ENCODE measurements at places on chromosomes 1 and 21.
A peak's percentile ranks its signal among the peaks of the same experiment; 100 is the strongest.

- DNase-seq = no peak
These were observed 187.4 kb downstream of the NUF2 start for GRCh38 chr1:163509114-163509513.

DNA sequence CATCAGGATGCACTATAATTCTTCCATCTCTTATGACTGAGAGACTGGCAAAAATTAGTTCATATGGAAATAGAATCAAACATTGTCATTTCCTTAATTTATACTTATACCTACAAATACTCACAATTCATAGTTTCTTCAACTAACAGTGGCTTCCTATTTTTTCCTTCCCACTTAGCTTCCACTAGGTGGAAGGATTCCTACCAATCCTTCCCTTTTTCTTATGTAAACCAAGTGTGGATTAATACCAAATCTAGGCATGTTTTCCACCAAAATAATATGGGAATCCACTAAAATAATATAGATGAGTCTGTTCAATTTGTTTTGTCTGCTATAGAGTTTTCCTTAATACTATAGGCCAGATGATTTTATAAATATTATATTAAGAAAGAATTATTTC is 1537.1 kb downstream of the PLA2G4A start:
- DNase-seq = no peak

DNA sequence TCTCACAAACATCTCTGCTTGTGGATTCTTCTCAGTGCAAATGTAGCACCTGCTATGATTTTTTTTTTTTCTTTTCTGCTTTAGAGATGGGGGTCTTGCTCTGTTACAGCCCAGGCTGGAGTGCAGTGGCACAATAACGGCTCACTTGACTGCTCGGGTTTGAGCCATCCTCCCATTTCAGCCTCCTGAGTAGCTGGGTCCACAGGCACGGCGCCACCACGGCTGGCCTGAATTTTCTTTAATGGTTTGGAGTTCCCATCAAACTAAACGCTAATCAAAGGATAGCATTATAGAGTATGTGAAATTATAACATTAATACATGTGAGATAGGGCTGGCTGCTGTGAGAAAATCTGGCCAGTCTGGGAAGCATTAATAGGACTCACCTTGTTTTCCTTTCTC is 7.2 kb upstream of the PTGER3 start:
- no peak for DNase-seq

DNA sequence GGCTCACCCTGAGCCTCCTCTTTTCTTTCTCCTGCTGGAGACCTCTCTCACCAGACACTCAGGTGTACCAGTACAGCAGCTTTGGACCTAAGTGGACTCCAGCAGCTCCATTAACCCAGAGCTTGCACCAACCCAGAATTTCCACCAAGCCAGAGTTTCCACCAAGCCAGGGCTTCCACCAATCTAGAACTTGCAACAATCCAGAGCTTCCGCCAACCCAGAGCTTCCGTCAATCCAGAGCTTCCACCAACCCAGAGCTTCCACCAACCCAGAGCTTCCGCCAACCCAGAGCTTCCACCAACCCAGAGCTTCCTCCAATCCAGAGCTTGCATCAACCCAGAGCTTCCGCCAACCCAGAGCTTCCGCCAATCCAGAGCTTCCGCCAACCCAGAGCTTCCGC is 23.2 kb downstream of the CRYAA start:
- DNase-seq = no peak

GRCh38 chr1:219517031-219517430 is 95.9 kb downstream of the ZC3H11B start:
- DNase-seq = peak; percentile 37

DNA sequence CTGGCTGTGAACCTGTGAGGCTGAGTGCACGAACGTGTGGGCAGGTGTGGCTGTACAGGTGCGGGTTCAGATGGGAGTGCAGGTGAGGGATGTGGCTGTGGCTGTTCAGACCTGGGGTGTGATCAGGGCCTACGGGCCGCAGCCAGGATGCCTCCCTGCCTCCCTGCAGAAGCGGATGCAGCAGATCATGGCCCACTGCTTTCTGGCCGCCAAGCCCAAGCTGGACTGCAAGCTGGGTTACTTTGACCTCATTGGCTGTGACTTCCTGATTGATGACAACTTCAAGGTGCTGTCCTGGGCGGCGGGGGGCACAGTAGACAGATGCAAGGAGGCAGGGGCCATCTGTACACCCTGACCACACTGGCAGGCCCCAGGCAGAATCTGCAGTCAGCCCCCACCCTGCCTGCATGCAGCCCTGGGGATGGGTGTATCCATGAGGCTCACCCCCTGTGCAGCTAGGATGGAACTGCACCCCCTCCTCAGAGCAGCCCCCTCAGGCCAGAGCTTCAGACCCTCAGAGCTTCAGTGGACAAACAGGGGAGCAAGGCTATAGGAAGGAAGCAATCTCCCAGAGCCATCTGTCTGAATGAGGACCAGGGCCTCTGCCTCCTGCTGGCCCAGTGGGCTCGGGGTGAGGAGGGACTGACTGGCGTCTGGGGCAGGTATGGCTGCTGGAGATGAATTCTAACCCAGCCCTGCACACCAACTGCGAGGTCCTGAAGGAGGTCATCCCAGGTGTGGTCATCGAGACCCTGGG is 9.8 kb downstream of the TNFRSF18 start:
- DNase-seq = no peak

- DNase-seq = no peak
These were observed 43.3 kb downstream of the CD53 start for GRCh38 chr1:110916274-110916668.

Data from RWPE1 (cell line).